Urinary bladder (tissue), 4 donors: ENCODE measurements at places on chromosomes 6 and 20. TPM values are rescaled to one million over a fixed set of nuclear protein-coding genes. Genes with fewer than 3 reads are reported as not detected.

- no peak for DNase-seq
These were observed 13.2 kb upstream of the PXDC1 start for GRCh38 chr6:3764516-3765335.

DNA sequence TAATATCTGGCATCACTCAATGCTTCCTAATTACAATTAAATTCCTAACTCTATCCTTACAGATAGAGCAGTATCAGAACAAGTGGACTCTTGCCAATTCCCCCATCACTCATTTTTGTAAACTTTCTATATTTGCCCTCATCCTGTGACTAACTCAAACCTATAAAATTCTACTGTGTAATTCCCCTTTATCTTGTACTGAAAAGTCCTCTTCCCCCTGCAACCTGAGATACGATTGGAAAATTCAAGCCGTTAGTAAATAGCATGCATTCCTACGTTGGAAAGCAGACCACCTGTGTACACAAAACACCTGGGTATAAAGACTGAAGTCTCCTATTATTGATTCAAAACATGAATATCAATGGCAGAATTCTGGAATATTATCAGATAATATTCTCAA, 70.4 kb upstream of the KCNQ5 start:
- DNase-seq: no peak

DNA sequence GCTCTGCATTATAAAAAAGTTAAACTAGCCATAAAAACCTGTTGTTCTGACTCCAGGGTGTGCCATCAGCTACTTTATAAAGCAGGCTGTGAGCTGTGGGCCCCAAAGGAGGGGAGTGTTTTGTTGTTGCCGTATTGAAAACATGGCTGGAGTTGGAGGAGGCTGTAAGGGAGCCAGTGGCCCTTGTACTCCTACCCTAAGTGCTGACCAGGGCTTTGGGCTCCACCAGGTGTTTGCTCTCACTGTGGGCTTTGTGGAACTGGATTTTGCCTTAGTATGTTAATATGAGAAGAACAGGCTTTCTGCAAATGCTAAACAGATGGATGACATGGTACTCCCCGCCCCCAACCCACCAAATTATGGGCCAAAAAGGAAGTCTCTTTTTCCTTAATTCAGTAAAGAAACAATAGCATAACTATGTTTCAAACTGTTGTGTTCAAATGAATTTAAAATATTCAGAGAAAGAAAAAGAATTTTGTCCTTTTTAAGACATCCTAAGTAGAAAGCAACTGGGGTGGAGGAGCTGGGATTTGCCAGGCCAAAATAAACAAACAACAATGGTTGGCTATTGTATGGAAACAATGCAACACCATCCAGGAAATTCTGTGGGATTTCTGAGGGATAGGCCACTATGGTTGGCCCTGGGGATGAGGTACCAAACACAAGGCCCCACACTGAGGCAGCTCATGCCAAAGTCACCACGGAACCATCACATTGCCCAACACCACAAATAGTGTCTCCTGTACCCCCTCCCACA, 63.3 kb downstream of the PLCG1 start:
- DNase-seq: no peak

- peak; percentile 21 for DNase-seq
These were observed 23.8 kb upstream of the PLEKHG1 start for GRCh38 chr6:150575836-150576235.

The POPDC3 gene
- total RNA-seq: 2.5 TPM

The TCP11 gene
- 0.37 TPM for total RNA-seq

The DZANK1 gene
- total RNA-seq: 3.1 TPM

The HLA-DQA1 gene
- 16.0 TPM for total RNA-seq
